ENCODE measurements at places on chromosomes 6 and 20.

- no peak for DNase-seq
Observed at GRCh38 chr20:46870041-46870440, 24.6 kb upstream of the EYA2 start.

DNA sequence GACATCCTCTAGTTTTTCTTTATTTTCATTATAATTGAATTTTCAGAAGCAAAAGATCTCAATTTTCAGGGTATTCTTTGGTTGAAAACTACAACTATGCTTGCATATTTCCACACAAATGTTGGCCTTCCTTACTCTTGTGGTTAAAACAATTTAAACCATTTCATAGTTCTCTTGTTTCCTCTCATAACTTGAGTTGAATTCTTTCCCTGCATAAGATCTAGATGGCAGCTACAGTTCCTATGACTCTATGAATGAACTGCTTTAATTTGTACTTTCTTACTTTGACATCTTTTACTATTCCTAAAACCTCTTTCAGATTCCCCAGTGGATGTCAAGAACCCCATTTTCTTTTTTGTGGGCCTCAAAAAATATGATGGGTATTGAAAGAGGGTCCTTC is 564.5 kb downstream of the NKAIN2 start:
- DNase-seq = no peak

DNA sequence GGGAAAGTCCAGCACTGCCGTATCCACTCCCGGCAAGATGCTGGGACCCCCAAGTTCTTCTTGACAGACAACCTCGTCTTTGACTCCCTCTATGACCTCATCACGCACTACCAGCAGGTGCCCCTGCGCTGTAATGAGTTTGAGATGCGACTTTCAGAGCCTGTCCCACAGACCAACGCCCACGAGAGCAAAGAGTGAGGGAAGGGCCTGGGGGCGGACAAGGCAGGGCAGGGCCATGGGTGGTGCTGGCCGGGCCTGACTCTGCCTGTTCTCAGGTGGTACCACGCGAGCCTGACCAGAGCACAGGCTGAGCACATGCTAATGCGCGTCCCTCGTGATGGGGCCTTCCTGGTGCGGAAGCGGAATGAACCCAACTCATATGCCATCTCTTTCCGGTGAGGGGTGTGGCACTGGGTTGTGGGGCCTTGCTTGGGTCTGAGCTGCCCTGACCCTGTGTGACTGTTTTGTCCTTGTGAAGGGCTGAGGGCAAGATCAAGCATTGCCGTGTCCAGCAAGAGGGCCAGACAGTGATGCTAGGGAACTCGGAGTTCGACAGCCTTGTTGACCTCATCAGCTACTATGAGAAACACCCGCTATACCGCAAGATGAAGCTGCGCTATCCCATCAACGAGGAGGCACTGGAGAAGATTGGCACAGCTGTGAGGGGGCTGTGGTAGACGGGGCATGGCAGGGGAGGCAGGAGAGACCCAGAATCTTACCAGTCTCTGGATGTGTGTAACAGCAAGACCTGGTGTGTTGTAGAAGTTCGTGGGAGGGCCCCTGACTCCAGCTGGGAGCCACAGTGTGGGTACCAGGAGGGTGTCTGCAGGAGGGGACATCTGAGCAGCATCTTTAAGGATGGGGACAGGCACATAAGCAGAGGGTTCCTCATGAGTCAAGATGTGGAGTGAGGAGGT is 29.1 kb downstream of the PLCG1 start:
- no peak for DNase-seq

DNA sequence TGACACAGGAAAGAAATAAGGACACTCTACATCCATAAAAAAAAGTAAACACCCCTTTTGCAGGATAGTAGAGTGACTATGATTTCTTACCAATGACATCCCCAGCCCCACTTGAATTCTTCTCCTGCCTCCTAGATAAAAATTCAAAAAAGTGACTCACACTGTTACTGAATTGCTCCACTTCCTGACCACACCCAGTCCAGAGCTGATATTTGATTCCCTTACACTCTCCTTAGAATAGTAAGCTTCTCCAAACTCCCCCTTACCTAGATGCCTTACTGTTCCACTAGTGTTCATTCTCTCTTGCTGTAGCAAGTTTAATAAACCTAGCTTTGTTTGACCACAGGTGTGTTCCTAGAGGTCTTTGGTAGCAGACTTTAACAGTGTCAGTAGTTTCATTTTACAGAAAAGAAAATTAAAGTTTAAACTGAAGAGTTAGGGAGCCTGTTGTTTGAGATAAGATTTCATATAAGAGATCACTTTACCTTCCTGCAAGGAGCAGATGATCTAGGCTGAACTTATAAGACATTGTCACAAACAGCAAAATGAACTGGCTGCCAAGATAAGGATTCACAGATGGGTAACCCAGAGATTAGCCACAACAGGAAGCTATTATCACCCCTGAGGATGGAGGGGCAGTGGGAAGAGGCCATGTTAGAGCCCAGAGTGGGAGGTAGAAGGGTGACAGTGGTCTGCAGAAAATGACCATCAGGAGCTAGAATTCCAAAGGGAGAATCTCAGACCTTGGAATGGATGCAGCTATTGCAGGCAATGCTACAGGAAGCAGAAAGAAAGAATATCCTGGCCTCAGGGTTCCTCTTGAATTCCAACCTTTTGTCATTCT is 28.4 kb upstream of the BTN3A2 start:
- no peak for DNase-seq

DNA sequence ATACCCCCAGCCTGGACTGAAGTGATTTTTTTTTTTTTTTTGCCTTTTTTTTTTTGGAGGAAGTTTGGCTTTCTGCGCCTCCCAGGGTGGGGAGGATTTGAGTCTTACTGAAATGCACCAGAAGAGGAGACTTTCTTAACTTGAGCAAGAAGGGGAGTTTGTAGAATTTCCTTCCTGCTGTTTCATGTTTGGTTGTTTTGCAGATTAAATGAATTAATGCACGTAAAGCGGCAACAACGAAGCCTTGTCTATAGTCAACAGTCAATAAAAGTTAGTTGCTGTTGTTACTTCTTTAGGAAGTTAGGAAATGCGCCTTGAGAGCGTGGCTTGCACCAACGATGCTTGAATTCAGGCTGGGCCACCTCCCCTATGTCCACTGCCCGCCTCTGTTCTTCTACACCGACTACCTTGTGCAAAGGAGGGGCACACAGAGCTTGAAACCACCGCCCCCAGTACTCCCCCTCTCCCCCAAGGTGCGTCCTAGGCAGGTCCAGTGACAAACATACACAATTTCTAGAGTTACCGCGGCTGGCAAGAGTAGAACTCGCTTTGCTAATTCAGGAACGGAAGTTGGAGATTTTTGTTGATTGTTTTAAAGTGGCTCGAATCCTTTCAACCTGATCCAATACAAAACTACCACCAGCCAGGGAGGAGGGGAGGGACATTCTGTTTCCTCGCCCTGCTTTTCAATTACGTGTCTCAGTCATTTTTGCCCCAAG is 830 bp upstream of the CYP24A1 start:
- no peak for DNase-seq

DNA sequence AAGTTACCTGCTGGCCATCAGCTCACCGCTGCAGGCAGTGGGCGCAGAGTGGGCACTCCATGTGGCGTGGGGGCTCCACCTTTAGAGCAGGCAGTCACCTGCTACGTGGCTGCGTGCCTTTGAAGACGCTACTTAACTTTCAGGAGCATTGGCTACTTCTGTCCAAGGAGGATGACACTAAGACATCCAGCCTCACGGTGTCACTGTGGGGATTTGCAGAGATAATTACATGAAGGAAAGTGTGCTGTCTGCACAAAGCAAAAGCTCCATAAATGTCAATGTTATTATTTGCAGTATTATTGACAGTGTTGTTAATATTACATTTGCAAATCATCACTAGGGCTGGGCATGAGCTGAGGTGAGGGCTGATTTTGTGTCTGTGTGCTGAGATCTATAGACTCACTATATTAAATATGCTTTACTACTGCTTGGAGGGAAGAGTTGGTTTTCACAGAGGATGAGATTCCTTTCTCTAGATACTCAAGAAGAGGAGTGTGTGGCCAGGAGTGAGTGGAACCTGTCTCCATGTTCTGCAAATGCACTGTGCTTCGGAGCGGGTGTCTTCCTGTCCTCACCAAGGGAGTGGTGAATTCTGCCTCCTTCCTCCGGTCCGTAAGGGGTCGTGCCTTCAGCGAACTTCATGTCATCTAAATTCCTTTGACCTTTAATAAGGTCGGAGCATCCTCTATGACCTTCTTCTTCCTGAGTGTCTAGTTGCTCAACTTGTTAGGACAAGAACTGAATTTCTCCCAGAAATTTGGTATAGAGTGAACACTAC is 165.8 kb upstream of the SYNDIG1 start:
- no peak for DNase-seq

- no peak for DNase-seq
Observed at GRCh38 chr6:133787859-133788505, 100.9 kb upstream of the TCF21 start.

DNA sequence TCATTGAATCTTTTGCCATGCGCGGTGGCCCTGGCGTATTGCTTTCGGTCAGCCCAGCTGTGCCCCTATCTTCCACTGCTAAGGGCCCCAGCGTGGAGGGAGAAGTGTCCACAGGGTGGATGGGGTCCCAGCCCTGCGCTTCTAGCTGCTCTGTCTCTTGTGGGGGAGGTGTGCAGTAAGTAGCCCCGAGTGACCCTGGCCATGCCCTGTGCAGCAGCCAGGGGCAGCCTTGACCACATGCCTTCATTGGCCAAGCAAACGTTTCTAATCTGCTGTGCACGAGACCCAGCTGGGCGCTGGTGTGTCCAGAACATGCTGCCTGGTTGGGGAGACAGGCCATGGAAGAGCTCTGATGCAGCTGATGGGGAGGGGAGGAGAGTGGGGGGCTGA is 13.6 kb downstream of the TMEM181 start:
- DNase-seq = no peak

GRCh38 chr6:91020744-91021143 is 433.9 kb upstream of the MAP3K7 start:
- no peak for DNase-seq

DNA sequence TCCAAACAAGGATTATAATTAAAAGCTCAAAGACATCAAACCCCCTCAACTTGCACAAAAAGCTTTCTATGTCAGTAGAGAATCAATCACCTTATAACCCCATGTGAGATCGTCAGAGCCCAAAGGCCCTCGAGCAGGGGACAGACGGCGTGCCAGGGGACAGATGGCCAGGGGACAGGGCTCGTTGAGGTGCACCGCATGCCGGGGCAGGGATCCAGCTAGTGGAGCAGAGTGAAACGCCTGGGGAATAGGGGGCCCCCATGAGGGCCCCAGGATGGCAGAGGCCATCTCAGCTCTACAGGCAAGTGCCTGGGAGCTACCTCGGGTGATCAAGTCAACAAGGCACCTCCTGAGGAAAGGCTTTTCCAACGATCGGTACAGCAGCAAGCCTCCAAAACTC is 28.6 kb downstream of the DIDO1 start:
- no peak for DNase-seq

GRCh38 chr20:49656304-49656703 is 57.4 kb downstream of the B4GALT5 start:
- no peak for DNase-seq

GRCh38 chr6:170025341-170025911 is 265.5 kb downstream of the DLL1 start:
- DNase-seq = no peak

GRCh38 chr6:21199262-21199661 is 394.3 kb upstream of the SOX4 start:
- no peak for DNase-seq

GRCh38 chr6:73955800-73956199 is 259.8 kb downstream of the CD109 start:
- DNase-seq = no peak

DNA sequence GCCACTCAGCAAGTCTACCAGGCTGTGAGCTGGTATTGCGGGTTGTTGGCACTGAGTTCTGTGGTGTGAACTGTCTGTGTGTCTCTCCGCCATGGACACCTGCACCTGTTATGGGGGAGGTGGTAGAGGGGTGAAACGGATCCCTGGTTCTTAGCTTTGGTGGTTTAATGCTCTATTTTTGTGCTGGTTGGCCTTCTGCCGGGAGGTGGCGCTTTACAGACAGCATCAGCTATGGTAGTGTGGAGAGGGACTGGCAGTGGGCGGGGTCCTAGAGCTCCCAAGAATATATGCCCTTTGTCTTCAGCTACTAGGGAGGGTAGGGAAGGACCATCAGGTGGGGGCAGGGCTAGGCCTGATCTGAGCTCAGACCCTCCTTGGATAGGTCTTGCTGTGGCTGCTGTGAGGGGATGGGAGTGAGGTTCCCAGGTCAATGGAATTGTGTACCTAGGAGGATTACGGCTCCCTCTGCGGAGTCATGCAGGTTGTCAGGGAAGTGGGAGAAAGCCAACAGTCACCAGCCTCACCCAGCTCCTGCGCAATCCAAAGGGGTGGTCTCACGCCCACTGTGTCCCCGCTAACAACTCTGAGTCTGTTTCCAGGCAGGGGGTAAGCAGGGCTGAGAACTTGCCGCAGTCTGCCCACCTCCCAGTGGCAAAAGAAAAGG is 154.3 kb downstream of the CCDC170 start:
- DNase-seq = no peak

- DNase-seq = no peak
Observed at GRCh38 chr6:134035823-134036296, 16.6 kb downstream of the SLC2A12 start.

DNA sequence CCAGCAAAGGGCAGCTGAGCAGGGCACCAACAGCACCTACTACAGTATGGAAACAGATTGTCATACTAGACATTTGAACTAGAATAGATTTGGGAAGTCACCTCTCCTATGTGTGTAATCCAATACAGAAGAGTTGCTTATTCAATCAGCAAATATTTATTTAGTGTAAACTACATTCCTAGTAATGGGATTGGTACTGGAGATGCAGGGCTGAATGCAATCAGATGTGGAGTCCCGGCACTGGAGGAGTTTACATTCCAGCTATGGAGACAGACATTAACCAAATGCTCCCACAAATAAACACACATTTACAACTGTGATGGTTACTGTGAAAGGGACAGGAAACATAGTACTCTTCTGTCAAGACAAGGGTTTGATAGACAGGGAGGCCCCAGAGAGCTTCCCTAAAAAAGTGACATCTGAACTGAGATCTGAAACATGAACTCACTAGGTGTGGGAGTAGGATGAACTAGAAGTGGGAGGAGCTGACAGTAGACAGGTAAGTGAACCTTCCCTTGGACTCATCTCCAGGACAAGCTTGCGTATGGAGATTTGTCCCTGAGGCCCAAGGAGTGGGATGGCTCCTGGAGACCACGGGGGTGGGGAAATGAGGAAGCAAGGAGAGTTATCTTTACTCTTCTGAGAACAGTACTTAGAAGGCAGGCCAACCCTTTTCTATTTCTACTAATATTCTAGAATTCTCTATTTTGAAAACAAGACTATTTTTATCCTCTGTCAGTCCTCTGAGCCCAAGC is 420.5 kb downstream of the MAFB start:
- DNase-seq = no peak
